Suppressor macrophage treated with lipopolysaccharide for 4 hours (primary cell): ENCODE measurements at places on chromosomes 2 and 18.

DNA sequence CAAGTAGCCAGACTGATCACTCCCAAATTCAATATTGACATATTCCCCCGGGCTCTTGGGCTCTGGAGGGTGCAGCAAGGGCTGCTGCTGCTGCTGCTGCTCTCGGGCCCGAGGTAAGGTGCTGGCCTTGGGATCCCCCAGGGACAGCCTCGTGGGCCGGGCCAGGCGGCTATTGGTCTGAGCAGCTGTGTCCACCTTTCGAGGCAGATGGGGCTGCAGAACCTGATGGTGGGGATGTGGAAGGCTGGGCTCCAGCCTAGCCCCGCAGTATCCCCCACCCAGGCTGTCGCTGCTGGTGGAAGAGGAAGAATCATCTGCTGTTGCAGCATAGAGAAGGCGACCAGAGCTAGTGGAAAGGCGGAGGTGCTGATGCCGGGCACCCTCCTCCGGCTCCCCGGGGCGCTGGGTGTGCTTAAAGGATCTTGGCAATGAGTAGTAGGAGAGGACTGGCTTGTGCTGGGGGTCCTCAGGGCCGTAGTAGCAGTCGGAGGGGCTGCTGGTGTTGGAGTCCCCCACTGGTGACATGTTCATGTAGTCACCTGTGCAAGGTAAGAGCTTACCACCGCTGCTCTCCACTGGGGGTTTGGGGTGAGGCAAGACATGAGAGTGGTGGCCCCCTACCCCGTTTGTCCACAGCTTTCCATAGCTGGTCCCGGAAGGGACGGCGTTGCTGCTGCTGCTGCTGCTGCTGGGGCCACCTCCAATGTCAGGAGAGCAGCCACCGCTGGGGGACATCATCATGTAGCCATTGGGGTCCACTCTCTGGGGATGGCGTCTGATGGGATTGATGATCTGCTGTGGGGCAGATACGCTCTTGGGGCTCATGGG lies 3.4 kb downstream of the IRS1 start:
- DNase-seq = no peak

GRCh38 chr2:68765739-68766375 lies 31.2 kb downstream of the ARHGAP25 start:
- peak; percentile 51 for DNase-seq

GRCh38 chr18:62771494-62772270 lies 56.3 kb downstream of the PHLPP1 start:
- DNase-seq = peak; percentile 42

- no peak for DNase-seq
Measured at GRCh38 chr2:165562233-165562632, 92.7 kb downstream of the CSRNP3 start.

DNA sequence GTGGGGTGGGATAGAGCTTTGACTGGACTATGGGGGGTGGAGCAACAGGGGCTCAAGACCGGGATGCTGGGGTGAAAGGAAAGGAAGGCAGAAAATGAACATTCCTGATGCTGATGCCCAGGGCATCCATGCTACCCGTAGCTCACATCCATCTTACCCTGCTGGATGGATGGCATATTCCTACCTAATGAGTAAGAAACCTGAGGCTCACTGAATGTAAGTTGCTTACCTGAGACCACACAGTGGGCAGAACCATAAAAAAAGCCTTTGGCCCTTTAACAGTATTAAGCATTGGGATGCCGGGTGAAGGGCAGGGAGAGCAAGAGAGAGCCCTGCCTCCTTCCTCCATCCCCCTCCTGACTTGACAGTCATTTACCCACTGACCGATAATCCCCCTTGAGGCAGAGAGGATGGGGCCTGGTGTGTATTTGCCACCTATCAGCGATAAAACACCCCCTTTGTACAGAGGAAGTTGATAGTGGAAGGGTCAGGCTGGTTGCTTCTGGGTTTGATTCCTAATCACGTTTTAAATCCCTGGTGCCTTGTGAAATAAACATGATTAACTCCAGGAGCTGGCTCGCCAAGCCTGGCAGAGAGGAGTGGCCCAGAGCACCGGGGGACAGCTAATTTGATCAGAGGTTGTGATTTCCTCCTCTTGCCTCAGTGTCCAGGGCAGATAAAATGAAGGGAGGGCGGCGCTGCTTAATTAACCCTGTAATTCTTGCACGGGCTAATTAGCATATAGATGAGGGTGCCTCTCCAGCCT lies 105.9 kb upstream of the HS6ST1 start:
- no peak for DNase-seq

DNA sequence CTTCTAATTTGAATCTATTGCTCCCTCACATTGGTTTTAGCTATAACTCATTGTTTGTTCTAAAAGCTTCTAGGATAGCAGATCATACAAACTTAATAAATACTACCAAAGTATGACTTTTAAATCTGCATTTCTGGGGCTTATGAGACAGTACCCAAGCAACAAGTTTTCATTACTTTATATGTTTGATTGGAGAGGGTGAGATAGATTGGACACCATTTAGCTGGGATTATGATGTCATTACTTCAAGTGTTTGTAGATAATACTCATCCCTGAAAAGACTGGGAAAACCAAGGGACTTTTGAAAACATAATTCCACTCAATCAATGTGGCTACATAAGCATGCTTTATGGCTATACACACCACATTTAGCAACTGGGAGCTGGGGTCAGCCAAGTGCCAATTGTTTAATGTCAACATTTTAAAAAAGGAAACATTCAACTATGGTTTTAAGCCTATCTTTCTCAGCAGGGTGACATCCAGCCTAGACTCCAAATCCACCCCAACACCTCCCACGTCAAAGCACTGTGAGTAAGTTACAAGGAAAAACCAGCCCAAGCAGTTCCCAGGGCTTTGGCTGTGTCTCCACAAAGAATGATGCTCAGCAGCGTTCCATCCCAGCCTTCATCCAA lies 119.9 kb downstream of the ETAA1 start:
- no peak for DNase-seq

- no peak for DNase-seq
Measured at GRCh38 chr2:217412721-217413120, 552.9 kb upstream of the TNP1 start.

GRCh38 chr2:45394216-45394615 lies 216.9 kb downstream of the SRBD1 start:
- no peak for DNase-seq

DNA sequence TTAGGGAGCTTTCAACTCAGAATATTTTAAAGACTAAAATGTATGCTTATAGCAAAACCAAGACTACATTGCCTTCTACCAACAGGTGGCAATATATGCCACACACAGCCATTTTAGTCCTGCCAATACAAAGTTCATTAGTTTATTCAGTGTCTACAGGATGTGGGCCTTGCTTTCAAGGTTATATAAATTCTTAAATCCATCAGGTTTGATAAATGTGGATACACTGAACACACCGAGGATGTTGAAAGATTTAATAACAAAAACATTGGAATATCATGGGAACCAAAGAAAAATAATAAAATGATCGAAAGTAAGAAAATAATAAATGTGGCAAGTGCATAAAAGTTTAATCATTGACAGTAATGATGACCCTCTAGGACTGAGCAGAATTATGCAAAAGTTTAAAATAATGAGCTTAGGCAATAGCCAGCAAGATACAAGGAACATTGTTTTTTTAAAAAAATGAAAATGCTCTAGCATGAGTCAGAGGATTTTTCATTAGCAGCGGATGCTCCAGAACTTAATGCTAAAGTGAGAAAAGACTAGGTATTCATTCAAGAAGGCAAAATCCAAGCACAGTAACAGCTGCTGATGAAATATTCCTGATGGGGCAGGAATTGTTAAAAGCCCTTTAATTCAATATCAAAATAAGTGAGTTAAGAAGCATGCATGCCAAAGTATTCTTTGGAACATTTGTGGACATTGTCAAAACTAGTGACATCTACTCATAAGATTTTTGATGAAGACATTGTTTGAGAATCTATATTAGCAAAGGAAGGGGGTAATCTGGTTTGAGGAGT lies 14.2 kb downstream of the SCN9A start:
- peak; percentile 41 for DNase-seq

GRCh38 chr2:208077276-208077675 lies 47.0 kb downstream of the CRYGD start:
- no peak for DNase-seq

DNA sequence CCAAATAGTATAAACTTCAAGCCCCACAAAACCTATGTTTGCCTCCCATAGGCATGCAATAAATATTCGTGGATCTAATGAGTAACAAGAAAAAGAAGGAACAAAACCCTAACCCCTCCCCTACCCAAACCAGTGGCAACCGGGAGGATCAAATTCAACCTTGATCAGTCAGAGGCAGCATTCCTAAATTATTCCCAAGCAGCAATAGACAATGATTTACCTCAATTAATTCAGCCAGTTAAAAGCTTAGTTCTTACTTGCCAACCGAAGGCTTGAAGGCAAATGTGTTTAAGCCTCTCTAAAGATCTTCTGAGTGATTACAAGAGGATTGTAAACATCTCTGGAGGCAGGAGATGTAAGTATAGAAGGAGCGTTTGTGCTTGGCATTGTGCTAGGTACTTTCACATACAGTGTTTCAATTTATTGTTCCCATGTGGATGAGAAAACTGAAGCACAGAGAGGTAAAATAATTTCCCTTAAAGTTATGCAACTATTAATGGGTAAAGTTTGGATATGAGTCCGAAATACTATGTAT lies 197.7 kb downstream of the MTX2 start:
- no peak for DNase-seq

DNA sequence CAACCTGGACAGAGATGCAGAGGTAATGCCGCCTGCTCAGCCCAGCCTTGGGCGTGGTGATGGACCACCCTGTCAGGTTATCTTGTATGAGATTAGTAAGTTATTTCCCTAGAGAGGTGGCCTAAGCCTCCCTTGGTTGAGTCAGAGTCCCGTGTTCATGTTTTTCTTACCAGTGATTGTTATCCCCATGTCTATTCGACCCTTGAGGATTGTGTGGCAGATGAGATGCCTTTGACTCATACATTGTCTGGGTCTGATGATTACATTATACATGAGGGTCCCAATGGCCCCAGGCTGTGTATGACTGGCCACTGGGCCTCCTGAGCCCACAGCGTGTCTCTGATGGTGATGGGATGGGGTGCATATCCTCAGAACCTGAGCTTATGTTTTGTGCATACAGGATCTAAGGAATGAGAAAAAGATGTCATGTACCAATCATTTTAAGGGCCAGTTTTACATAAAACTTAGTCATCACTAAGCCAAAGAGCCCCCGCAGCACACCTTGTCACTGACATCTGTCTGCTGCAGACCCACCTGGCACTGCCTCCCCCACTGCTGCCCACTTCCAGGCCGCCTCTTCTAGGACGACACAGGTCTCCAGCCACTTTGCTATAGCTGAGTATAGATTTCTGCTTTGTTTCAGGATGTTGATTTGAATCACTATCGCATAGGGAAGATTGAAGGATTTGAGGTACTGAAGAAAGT lies 7.7 kb downstream of the PPP1R7 start:
- no peak for DNase-seq

- no peak for DNase-seq
Measured at GRCh38 chr2:173835726-173836125, 129.4 kb downstream of the SP3 start.

- DNase-seq = no peak
Measured at GRCh38 chr2:68753318-68753717, 18.7 kb downstream of the ARHGAP25 start.

GRCh38 chr2:39947294-39948015 lies 168.4 kb upstream of the THUMPD2 start:
- DNase-seq = no peak

DNA sequence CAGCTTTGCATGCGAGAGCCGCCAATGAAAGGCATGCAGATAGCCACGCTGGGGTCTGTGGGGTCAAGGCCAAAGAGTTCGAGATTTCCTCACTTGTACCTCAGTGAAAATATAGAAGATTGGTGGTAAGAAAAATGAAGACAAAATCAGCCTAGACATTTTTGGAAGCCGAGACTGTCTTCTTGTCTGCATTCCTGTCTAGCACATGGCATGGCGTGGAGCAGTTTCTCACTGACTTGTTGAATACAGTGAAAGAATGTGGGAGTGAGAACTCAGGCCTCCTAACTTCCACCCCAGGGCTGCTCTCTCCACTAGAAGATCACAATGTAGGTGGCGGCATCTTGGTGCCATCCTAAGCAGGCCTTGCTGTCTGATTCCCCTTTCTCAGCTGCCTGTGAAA lies 740.8 kb upstream of the HS6ST1 start:
- DNase-seq = no peak

GRCh38 chr2:240878341-240878936 lies 9.8 kb downstream of the AGXT start:
- no peak for DNase-seq

DNA sequence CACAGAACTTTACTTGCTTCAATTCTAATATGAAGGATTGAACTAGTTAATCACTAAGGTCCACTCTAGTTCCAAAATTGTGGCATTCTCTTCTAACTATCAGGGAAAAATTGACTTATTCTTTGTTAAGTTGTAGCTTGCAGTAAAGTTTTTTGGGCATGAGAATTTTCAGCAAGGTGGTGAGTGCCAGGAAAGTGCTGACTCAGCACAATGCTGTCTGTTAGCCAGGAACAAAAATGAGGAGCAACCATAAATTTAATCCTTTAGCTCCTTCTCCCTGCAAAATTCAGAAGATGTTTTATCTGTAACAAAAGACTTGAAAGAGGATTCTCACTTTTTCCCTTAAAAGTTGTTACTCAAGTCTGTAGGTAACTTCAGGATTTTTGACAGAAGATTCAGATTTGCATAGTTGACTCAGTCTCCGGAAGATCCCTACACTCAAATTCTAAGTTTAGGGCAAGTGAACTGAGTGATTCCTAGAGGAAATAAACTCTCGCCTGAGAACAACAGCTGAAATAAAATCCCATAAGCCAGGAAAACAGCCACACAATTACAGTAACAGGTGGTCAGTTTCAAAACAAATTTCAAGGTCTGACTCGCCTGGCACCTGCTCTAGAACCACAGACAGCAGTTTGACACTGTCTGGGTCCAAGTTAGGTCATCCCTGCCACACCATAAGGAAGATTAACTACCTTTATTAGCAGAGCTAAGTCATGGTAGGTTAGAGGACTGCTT lies 20.2 kb upstream of the DARS1 start:
- DNase-seq = peak; percentile 27

- no peak for DNase-seq
Measured at GRCh38 chr18:32548688-32549087, 78.0 kb upstream of the GAREM1 start.

GRCh38 chr2:40432921-40433483 lies 18.9 kb downstream of the SLC8A1 start:
- no peak for DNase-seq

GRCh38 chr18:27769152-27769551 lies 407.8 kb downstream of the CDH2 start:
- DNase-seq = no peak
